ENCODE measurements at places on chromosomes 4 and X.

GRCh38 chrX:38055170-38055847 lies 49.0 kb downstream of the SYTL5 start:
- DNase-seq, result no peak

DNA sequence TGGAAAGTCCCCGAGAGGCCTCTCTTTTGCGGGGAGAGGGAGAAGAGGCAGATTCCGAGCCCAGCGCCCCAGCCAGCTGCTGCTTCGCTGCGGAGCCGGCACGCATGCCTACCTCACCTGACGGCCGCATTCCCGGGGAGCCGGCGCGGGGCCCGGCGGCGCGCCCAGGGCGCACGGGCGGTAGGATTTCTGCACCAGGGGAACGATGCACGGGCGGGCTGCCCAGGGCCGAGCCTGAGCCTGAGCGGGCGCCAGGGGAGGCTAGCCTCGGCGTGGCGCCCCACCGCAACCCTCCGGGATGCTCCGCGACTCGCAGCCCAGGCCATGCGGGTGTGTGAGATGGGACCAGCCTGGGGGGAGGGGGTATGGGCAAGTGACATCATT lies 81.3 kb upstream of the SCML1 start:
- DNase-seq, result no peak

GRCh38 chr4:26574563-26574962 lies 9.3 kb upstream of the TBC1D19 start:
- no peak for DNase-seq

DNA sequence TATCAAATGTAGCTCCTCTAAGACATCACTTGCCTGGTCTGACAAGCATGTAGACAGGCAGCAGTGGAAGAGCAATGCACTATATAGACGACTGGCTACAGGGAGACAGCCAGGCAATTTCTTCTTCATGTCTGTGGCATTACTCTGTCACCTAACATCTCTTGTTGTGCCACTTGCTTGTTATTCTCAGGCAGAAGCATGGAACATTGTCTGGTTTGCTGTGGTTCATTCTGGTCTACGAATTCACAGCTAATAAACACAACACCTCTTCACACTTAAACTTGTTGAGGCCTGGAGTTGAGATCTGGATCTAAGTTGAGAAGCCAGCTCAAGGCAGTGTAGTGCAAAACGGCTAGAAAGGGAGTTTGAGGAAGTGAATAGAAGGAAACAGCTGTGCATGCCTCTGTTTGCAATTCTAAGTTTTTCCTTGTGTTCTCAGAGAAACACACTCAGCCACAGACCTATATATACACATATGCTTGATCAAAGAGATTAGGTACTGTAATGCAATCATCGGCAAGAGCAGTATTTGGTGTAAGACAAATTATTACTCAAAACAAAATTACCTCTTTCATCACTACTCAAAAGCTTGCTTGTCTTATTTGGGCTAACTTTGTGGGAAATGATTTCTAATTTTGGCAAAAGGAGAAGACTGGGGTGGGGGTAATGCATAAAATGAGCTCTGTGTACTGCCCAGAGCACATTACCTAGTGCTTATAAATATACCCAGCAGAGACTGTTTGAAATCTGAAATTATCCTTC lies 243.8 kb downstream of the PPP3CA start:
- DNase-seq, result no peak

DNA sequence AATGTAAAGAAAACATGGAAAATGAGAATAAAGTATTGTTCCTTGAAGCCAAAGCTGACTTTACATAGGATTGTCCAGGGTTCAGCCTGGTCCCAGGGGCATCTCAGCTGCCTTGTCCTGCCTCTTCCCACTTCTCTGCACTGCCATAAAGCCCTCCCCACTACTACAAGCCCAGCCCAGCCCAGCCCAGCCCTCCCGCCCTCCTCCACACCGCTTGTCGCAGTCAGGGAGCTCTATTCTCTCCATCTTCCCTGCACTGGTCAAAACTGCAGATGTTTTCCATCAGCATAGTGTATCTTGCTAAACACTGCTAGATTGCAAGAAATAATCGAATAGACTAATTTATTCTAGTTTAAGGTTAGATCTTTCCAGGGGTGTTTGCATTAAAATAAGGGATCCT lies 100.3 kb downstream of the TENM3 start:
- no peak for DNase-seq

DNA sequence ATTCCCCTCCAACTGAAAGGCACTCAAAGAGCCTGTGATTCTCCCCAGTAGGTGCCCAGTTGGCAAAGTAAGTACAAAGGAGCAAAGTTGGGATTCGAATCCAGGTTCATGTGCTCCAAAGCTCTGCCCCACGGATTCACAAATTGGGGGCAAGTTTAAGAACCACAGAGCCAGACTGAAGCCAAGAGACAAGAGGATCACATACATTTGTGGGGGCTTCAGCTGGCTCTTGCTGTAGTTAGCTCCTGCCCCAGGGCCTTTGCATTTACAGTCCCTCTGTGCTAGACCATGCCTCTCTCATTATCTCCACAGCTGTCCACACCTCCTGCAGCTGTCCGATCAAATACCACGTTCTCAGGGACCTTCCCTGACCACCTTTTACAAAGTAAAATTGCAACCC lies 18.8 kb downstream of the PNMA6F start:
- no peak for DNase-seq

DNA sequence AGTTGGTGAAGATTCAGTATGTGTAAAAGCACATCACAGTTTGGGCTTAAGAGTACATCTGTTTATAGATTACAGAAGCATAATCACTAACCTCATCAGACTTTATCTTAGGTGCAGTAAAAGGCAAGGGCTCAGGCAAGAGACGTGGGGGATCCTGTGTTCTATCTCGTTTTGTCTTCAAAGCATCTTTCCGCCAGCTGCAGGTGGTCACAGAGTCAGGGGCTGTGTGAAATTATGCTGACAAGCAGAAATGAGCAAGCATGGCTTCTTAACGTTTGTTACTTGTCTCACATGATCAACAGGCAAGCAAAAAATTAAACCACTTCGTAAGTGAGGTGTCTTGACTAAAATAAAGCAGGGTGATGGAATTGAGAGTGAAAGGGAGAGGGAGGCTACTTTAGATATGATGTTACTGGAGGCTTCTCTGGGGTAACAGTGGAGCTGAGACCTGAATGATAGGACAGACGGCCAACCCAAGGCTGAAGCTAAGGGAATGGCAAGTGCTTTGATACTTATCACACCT lies 1.4 kb upstream of the TEC start:
- no peak for DNase-seq
